ENCODE measurements at places on chromosomes 1 and 21.

DNA sequence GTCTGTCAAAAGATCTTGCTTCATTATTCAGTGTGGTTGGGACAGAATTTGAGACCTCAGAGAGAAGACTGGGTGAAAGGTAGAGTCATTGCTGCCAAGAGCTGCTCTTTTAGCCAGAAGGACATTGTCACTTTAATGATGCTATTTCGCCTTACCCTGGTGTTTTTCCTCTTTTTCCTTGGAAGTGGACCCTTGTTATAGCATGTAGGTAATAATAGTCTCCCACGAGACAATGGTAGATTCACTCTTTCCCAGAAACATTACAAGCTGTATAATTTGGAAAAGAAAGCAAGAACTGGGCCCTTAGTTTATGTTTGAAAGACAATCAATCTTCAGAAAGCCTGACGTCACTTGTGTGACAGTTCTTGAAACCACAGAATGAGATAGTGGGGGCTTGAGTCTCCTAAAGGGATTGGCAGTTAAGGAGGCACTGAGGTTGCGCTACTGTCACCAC lies 3.8 kb downstream of the SERTAD4 start:
- DNase-seq: no peak

DNA sequence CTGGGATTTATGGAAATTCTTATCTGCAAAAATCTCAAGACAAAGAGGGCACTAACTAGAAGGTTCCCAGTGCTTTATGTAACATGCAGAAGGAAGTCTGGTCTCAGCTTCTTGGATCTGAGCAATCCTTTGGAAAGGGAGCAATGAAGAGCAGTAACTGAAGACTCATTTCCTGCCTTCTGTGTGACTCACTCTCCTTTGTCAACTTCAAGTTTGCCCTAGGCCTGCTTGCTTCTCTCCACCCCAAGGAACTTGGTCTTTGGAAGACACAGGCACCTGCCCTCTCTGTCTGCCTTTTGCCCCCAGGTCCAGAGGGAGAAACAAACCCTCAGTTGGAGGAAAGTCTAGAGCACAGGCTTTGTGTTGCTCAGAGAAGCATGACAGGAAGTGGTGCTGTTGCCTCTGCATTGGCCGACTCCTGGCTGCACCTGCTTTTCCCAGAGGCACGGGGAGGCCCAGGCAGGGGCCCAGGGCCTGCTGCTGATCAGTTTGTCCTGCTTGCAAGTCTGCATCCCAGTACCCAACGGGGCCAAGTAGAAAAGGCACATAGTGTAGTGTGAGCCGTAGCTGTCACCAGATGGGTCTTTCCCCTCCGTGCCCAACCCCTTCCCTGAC lies 137.2 kb downstream of the DHRS3 start:
- peak; percentile 79 for DNase-seq

DNA sequence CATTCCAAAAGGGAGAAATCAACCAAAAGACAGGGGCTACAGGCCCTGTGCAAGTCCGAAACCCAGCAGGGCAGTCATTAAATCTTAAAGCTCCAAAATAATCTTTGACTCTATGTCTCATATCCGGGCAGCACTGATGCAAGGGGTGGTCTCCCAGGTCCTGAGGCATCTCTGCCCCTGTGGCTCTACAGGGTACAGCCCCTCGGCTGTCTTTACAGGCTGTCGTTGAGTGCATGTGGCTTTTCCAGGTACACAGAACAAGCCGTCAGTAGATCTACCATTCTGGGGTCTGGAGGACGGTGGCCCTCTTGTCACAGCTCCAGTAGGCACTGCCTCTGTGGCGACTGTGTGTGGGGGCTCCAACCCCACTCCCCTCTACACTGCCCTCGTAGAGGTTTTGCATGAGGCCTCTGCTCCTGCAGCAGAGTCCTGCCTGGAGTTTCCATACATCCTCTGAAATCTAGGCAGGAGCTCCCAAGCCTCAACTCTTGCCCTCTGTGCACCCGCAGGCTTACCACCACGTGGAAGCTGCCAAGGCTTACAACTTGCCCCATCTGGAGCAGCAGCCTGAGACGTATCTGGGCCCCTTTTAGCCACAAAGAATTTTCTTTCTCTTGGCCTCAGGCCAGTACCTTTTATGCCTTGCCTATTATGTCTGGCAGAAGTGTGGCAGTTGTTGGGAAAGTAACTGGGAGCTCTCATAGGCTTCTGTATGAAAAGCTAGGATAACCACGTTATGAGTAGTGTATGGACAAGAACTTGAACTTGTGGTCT lies 52.5 kb downstream of the POU2F1 start:
- DNase-seq: no peak

DNA sequence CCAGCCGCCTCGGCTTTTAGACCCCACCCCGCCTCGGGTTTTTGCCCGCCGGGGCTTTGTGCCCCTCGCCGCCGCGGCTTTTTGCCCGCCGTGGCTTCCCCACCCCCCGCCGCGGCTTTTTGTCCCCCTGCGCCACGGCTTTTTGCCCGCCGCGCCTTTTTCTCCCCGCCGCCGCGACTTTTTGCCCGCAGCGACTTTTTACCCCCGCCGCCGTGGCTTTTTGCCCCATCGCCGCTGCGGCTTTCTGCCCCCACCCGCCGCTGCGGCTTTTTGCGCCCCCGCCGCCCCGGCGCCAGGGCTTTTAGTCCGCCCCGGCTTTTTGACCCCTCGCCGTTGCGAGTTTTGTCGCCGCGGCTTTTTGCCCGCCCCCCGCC lies 474.4 kb downstream of the FAM72C start:
- DNase-seq: no peak

GRCh38 chr1:2564815-2565374 lies 8.7 kb downstream of the TNFRSF14 start:
- DNase-seq: no peak

DNA sequence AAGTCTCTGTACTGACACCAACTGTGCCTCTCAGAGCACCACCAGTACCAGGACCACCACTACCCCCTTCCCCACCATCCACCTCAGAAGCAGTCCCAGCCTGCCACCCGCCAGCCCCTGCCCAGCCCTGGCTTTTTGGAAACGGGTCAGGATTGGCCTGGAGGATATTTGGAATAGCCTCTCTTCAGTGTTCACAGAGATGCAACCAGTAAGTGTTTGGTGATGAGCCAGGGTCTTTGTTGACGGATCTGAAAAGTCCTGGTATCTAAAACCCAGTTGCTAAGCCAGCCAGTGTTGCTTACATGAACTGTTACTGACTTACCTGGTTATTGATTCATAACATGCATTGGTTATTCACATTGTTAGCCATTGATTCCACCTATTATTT lies 1.1 kb downstream of the C1orf56 start:
- peak; percentile 53 for DNase-seq

DNA sequence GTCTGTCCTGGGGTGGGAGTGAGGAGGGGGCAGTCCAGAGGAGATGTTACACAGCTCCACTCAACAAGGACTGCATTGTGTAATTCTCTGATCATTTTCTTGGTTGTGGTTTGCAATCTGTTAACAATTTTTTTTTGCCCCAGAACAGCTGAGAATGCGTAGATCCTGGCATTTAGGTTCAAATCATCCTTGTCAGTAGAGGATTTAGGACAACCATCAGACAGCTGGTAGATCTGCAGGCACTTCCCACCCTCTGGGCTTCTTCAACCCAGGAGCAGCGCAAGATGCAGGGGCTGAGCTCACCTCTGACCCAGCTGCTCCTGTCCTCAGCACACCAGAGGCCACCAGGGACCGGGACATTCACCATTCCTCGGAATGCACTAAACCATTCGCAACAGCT lies 13.5 kb downstream of the BCAR3 start:
- no peak for DNase-seq

DNA sequence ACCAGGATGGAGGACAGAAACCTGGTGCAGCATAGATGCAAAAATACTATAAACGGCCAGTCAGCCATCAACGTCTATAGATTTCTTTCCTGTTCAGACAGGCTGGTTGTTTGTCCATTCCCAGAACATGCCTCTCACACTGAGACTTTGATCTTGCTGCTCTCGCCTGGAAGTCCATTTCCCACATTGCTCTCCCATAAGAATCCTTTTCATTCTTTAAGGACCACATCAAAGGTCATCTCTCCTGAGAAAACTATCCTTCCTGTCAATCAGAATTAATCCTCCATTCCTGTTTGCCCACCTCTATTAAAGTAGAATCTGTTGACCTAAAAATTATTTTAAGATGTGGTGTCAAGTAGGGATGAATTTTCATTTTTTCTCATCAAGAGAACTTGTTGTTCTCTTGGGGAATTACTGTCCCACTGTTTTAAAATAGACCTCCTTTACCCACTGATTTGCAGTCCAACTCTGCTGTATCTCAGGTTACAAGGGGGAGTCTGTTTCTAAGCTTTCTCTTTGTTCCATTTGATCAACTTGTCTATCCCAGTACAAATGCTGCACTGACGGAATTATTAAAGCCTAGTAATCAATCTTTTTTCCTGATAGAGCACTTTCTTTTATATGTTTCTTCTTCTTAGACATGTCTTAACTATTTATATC lies 172.7 kb downstream of the PATJ start:
- no peak for DNase-seq

All from DMS53 (cell line).